ENCODE measurements at places on chromosomes 11 and 22.

GRCh38 chr22:29041408-29041807 lies 20.2 kb downstream of the C22orf31 start:
- no peak for DNase-seq

- DNase-seq: no peak
Measured at GRCh38 chr11:44964526-44965209, 14.0 kb upstream of the TP53I11 start.

DNA sequence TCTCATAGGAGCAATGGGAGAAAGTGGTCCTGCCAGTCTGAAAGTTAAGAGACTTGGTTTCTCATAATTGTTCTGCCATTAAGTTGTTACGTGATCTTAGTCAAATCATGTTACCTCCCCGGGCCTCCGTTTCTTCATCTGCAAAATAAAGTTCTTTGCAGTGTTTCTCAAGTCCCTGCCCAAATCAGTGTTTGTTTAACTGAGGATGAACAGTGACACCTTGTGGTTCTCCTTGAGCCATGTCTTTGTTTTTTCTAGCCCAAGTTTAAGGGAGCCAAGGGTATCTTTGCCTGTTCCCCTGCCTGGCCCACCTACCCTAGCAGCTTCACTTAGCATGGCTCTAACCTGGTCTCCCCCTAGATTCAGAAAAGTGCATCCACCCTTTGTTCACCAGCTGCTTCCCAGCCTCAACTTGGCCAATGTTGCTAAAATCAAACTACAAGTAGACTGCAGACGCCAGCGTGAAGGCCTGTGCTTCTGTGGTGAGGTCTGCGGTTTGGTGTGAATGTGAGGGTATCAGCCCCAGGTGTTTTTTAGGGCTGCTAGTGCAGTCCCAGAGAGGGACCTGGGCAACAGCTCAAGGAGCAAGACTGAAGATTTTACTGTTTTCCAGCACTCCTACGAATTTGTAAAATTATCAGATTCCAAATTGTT lies 35.5 kb downstream of the FZD4 start:
- DNase-seq: peak; percentile 27

DNA sequence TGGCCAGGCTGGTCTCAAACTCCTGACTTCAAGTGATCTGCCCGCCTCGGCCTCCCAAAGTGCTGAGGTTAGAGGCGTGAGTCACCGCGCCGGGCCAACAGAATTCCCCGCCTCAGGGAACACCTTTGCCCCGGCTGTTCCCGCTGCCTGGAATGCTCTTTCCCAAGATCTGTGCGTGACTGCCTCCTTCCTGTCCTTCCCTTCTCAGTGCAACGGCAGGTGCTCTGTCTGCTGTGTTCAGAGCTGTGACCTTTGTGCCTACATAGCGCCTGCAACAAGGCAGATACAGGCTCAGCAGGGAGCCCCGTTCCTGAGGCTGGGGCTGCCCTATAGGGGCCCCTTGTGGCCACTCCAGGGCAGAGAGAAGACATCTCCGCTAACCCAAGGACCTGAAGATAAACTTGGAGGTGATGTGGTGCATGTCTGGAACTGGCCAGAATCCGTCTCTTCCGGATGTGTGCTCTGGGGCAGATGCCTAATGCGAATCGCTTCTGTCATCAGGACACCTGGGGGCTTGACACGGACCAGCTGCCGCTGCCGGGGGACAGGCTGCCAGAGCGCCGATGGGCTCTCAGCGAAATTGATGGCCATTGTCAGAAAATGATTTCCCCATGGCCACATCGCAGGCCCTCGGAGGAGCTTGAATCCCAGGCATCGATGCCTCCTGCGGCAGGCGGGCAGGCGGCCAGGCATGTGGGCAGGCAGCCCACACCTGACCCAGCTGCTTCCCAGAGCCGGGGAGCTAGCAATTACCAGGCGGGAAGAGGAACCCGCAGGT lies 43.5 kb upstream of the TCF20 start:
- DNase-seq: peak; percentile 49

DNA sequence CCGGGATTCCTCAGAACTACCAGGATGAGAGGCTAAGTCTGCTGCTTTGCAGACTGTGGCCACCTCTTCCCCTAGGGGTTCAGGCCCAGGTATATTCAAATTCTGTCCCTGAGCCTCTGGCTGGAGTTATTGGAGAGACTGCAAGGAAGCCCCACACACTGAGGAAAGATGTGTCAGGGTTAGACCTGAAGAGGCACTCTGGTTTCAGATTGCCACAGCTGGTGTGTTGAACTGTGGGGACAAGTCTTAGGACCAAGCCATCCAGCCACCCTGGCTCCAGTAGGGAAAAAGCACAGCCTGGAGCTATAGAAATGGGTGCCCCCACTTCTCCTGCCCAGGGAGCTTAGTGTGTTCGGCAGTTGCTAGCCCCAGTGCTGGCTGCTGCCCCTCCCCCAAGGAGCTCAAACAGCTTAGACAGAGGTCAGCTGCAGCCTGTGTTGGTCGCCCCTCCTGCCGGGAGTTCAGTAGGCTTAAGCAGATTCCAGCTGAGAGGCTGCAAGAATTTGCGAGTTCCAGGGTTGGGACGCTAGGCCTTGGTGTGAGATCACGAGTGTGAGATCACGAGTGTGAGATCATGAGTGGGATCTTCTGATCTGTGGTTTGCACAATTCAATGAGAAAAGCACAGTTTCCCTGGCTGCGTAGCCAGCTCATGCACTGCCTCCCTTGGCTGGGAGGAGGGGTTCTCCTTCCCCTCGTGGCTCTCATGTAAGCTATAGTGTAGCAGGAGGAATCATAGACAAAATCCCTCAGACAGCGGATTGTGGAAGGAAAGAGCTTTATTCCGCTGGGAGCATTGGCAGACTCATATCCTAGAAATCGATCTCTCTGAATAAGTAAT lies 552.1 kb upstream of the CHORDC1 start:
- DNase-seq: no peak
